Omental fat pad (tissue), 4 donors: ENCODE measurements at places on chromosomes 7 and 10. TPM values are rescaled to one million over a fixed set of nuclear protein-coding genes. Genes with fewer than 3 reads are reported as not detected.

DNA sequence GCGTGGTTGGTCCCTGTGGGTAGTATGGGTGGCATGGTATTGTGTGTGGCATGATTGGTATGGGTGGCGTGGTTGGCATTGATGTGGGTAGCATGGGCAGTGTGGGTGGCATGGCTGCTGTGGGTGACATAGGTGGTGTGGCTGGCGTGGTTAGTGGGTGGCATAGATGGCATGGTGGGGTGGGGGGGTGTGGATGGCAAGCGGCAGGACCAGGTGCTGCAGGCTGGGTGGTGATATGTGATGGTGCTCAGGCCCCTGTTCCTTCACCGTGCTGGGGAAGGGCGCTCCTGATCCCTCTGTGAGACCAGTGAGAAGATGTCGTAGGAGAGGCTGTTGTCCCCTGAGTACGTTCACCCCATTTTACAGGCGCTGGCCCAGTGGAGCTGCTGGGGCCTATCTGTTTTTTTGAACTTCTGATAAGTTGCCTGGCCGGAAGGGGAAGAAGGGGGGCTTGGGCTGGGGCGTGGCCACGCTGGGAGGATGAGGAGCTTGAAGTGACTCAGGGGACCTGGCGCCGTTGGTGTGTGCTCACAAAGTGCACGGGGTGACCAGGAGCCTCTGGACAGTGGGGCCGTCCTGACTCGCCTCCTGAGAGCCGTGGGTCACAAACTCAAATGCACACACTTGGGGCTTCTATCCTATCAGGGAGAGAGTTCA is 17.5 kb downstream of the INPP5A start:
- DNase-seq: no peak

- no peak for DNase-seq
Measured at GRCh38 chr7:132030086-132030568, 473.7 kb upstream of the PODXL start.

- DNase-seq: no peak
Measured at GRCh38 chr10:1778375-1778969, 41.1 kb upstream of the ADARB2 start.

DNA sequence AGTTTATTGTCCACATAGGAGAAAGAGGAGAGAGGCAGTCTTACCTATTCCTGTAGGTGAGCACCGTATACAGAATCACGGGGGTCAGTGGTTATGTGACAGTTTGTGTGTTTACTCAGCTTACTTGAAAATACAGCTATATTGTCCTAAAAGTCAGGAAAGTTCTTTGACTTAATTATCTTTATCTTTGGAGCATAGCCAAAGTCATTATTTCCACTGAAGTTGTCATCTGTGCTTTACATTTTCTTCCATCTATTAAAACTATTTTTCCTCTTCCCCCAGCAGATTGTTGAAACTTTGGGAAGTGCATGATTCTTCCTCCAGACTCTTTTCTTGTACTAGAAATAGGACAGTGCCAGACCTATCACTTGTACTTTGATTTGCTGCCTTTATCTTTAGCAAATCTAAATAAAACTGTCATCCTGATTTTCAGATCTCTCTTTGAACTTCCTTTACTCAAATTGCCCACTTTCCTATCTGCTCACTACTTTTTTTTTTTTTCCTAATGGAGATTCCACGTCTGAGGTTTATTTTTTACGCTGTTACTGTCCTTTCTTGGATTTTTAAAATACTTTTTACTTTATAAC is 58.3 kb downstream of the TAF3 start:
- no peak for DNase-seq

OR6V1 gene
- not detected for total RNA-seq
